Esophagus squamous epithelium (tissue), 5 donors: ENCODE measurements at places on chromosomes 3 and 15.

- no peak overlapping the region for H3K27ac ChIP-seq
- no peak overlapping the region for H3K4me3 ChIP-seq
- no peak for DNase-seq
Measured at GRCh38 chr3:141292356-141293058, 60.9 kb downstream of the PXYLP1 start.

- no peak overlapping the region for H3K27ac ChIP-seq
- H3K27me3 ChIP-seq, result no peaks in the 10 kb centered on the region
- no peak overlapping the region for H3K4me3 ChIP-seq
Measured at GRCh38 chr3:125261031-125261430, 48.5 kb upstream of the SLC12A8 start.

GRCh38 chr3:73404435-73404834 is 220.3 kb downstream of the PDZRN3 start:
- H3K36me3 ChIP-seq, result no peaks in the 10 kb centered on the region
- H3K27ac ChIP-seq, result peak overlapping the region; percentile 64
- no peak overlapping the region for H3K4me3 ChIP-seq
- no peaks in the 10 kb centered on the region for H3K4me1 ChIP-seq
- no peaks in the 10 kb centered on the region for H3K27me3 ChIP-seq
- no peak for DNase-seq

DNA sequence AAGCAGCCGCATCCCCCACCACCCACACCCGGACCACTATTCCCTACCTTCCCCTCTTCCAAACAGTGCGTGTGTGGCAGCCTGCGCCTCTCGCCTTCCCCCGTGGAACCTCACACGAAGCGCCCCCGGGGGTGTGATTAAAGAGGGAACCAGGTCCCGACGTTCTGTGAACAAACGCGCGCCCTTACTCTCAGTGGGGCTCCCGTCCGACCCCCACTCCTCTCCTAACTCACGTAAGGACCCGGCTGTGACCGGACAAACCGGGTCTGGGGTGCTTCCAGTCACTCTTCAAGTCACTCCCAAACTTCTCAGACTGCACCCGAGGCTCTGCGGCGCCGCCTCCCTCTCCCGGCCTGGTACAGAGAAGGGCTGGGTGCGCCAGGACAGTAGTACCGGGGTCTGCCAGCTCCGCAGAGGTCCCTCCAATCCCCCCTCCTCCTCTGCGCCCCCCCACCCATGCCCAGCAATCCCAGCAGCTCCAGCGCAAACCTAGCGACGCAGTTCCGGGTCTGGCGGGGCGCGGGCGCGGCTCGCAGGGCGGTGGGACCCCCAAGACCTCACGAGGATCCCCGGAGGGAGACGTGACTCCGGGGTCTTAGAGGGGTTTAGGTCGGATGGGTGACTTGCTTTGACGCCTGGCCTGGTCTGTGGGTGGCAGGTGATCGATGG is 574 bp downstream of the DUOXA1 start:
- peak overlapping the region; percentile 92 for H3K27ac ChIP-seq
- peak overlapping the region; percentile 69 for H3K4me3 ChIP-seq
- no peak for DNase-seq
- H3K27me3 ChIP-seq, result no peaks in the 10 kb centered on the region

DNA sequence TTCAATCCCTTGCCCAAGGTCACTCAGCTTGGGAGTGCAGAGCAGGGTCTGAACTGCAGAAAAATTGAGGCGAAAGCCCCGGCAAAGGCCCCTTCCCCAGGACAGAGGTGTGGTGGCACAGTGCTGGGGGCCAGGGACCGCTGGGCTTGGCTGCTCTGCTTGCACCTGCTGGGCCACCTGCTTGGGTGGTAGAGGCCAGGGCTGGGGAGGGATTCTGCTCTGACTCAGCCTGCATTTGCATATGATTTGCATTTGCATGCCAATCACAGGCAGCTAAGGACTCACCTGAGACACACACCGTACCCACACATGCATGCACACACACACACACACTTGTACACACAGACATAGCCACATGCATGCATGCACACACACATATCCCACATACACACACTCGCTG is 9.9 kb downstream of the GRM2 start:
- H3K27ac ChIP-seq, result no peak overlapping the region
- no peaks in the 10 kb centered on the region for H3K36me3 ChIP-seq
- no peak overlapping the region for H3K4me3 ChIP-seq
- no peak for DNase-seq
- H3K4me1 ChIP-seq, result no peaks in the 10 kb centered on the region

DNA sequence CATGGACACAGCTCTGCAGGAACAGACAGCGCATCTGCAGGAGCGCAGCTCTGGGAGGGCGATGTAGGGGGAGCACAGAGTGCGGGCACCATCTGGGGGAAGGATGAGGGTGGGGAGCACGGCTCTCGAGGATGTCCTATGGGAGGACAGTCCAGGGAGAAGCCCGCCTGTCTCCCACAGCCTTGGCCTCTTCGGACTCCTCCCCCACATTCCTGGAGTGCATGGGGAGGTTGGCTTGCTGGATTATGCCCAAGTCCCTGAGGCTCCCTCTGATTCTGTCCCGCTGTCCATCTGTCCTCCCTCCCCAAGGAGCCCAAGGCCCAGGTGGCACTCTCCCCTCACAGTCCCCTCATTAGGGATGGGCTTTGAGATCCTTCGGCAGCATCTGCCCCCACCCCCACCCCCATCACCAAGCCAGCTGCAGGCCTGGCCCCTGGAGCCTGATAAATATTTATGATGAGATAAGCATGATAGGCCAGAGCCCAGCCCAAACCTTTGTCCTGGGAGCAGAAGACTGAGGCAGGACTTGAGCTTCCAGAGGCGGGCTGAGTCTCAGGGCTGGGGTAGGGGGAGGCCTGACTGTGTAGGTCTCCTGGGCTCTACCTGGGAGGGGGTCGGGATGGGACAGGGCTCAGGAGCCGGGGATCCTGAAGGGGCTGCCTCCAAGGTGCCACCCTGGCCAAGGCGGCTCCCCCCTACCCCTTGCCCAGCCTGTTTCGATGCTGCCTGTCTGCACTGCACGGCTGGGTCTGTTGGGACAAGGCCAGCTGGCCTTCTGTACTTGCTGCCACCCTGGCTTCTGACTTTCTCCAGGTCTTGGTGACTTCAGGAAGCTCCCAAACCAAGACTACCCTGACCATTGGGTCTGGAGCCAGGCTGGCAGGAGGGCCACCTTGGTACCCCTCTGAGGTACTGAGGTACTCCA is 28.6 kb upstream of the SEMA3F start:
- peaks cover 58% of the 10 kb centered on the region for H3K4me1 ChIP-seq
- no peaks in the 10 kb centered on the region for H3K27me3 ChIP-seq
- no peak overlapping the region for H3K27ac ChIP-seq
- DNase-seq, result no peak
- H3K36me3 ChIP-seq, result no peaks in the 10 kb centered on the region

DNA sequence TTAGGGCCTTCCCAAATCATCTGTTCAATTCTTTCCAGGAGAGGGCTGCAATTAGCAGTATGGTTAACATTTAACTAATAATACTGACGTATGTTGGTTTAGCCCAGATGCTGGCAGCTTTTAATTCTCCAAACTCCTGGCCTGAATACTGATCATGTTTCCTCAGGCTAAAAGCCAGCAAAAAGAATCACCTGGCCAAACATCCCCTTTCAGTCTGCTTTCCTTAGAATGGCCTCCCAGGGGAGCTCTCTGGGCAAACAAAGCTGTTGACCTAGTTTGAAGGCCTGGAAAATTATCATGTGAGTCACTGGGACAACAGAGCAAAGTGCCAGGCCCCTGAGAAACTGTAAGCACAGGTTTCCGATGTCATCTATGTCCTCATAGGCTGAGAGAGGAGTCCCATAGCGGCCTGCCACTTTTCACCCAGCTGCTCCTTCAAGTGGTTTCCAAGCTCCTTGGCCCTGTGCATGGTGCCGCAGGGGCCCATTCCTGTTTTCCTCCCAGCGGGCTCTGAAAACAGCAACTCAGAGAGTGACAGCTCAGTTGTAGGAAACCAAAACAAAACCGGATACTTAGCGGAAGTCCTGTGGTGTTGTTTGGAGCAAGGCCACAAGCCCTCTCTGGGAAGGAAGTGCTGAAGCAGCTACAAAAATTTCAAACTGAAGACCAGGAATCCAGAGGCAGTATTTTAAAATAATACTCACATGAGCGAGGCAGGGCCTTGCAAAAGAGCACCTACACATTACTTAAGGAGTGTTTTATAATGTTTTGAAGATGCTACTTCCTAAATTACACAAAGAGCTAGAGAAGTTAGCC is 36.5 kb upstream of the RAB11A start:
- no peaks in the 10 kb centered on the region for H3K27me3 ChIP-seq
- no peaks in the 10 kb centered on the region for H3K36me3 ChIP-seq
- no peak for DNase-seq
- H3K4me3 ChIP-seq, result no peak overlapping the region
- H3K4me1 ChIP-seq, result peaks cover 16% of the 10 kb centered on the region

- H3K27ac ChIP-seq, result no peak overlapping the region
- no peaks in the 10 kb centered on the region for H3K4me1 ChIP-seq
- DNase-seq, result no peak
- no peaks in the 10 kb centered on the region for H3K36me3 ChIP-seq
- H3K4me3 ChIP-seq, result no peak overlapping the region
Measured at GRCh38 chr3:128359060-128359664, 107.5 kb downstream of the DNAJB8 start.

DNA sequence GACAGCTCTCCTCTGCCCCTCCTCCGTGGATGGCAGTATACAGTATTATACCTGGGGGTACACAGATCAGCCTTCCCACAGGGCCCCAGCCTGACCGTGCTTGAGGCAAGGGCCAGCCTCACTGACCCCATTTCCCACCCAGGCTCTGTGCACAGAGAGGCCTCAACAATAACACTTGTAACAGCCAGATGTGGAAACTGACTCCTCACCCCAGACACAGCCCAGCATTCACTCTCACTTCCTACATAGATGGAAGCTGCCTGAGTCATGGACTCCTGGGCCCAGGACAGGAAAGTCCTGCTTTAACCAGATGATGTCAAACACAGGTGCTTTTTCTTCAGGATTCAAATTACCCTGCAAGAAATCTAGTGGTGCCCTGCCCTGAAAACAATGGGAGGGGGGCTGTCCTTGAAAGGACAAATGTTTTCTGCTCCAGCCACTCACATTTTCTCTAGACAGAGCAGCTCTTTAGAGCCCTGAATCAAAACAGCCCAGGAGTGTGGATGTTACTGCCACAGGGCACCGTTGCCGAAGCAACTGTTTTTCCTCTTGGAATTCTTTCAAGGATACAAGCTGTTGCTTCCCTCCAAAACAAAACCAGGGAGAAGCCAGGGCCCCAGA is 16.4 kb downstream of the CCDC12 start:
- DNase-seq, result no peak
- H3K4me3 ChIP-seq, result no peak overlapping the region
- peaks cover 71% of the 10 kb centered on the region for H3K4me1 ChIP-seq
- no peaks in the 10 kb centered on the region for H3K27me3 ChIP-seq

DNA sequence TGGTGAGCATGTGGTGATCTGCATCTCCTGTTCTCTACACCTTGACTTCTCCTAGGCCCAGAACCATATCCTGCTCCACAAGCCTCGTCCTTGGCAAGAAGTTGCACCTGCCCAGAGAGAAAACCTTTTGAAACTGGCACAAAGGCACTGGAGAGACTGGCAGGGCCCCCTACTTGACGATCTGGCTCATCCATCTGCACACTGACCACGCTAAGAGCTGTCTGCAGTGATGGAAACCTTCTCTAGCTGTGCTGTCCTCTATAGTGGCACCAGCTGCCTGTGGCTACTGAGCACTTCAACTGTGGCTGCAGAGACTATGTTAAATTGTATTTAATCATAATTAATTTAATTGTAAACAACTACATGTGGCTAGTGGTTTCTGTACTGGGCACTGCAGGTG is 26.2 kb upstream of the SRP14 start:
- H3K36me3 ChIP-seq, result no peaks in the 10 kb centered on the region
- no peak for DNase-seq
- peaks cover 37% of the 10 kb centered on the region for H3K27me3 ChIP-seq
- no peak overlapping the region for H3K4me3 ChIP-seq
- peaks cover 23% of the 10 kb centered on the region for H3K4me1 ChIP-seq
- H3K27ac ChIP-seq, result no peak overlapping the region

- peaks cover 79% of the 10 kb centered on the region for H3K4me1 ChIP-seq
- no peaks in the 10 kb centered on the region for H3K36me3 ChIP-seq
- peaks cover 61% of the 10 kb centered on the region for H3K27me3 ChIP-seq
- no peak overlapping the region for H3K27ac ChIP-seq
- no peak overlapping the region for H3K4me3 ChIP-seq
- no peak for DNase-seq
Measured at GRCh38 chr15:67831363-67831762, 6.1 kb downstream of the SKOR1 start.

DNA sequence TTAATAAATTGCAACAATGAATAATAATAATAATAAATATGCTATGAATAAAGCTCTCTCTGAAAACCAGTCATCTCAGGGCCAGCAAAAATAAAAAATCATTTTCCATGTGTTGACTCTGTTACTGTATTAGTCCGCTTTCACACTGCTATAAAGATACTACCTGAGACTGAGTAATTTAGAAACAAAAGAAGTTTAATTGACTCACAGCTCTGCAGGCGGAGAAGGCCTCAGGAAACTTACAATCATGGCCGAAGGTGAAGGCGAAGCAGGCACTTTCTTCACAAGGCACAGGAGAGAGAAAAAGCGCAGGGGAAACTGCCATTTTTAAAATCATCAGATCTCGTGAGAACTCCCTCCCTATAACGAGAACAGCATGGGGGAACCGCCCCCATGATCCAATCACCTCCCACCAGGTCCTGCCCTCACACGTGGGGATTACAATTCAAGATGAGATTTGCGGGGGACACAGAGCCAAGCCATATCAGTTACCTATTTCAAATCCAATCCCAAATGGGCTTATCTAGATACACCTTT is 224.1 kb downstream of the IGSF11 start:
- H3K4me1 ChIP-seq, result no peaks in the 10 kb centered on the region
- H3K27ac ChIP-seq, result no peak overlapping the region
- no peak for DNase-seq
- no peak overlapping the region for H3K4me3 ChIP-seq
- no peaks in the 10 kb centered on the region for H3K36me3 ChIP-seq

GRCh38 chr15:39621210-39621609 is 40.3 kb downstream of the THBS1 start:
- H3K4me3 ChIP-seq, result no peak overlapping the region
- H3K4me1 ChIP-seq, result peaks cover 33% of the 10 kb centered on the region
- DNase-seq, result no peak
- H3K27ac ChIP-seq, result no peak overlapping the region
- no peaks in the 10 kb centered on the region for H3K27me3 ChIP-seq

DNA sequence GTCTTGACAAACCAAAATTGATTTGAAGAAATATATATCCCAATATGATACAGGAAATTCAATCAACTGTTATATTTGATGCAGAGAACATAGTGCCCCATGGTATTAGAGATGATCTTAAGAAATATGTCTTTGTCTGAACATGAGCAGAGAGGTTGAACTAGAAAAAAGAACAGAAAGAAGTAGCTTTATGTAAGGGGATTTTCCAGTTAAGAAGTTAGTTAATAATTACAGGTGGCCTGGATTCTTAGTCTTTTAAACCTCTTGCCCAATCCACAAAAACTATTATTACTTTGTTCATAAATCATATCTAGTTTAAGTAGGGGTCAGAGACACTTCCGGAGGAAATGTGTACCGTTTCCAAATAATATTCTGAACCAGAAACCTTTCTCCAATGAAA is 1186.7 kb upstream of the EPHA6 start:
- H3K4me1 ChIP-seq, result no peaks in the 10 kb centered on the region
- H3K36me3 ChIP-seq, result no peaks in the 10 kb centered on the region
- no peak overlapping the region for H3K4me3 ChIP-seq
- no peaks in the 10 kb centered on the region for H3K27me3 ChIP-seq
- no peak overlapping the region for H3K27ac ChIP-seq

GRCh38 chr15:63260791-63261190 is 16.6 kb upstream of the APH1B start:
- no peaks in the 10 kb centered on the region for H3K4me1 ChIP-seq
- H3K27me3 ChIP-seq, result no peaks in the 10 kb centered on the region
- no peak overlapping the region for H3K27ac ChIP-seq
- H3K4me3 ChIP-seq, result no peak overlapping the region
- peaks cover 4% of the 10 kb centered on the region for H3K36me3 ChIP-seq
